Natural killer cell (primary cell): ENCODE measurements at places on chromosomes 11 and 22.

GRCh38 chr11:99020352-99021225 lies at the start of gene CNTN5:
TSS of gene CNTN5 (plus strand) at chr11:99020949.
- H3K27ac ChIP-seq = no peak within 1 kb of the TSS
- H3K27me3 ChIP-seq = peaks cover 4% of the 10 kb centered on the region
- H3K4me3 ChIP-seq = no peak within 1 kb of the TSS
- H3K36me3 ChIP-seq = no peaks in the 10 kb centered on the region

GRCh38 chr11:77053217-77054015 lies 13.4 kb upstream of the CAPN5 start:
- no peaks in the 10 kb centered on the region for H3K27me3 ChIP-seq
- no peak for DNase-seq
- no peak overlapping the region for H3K27ac ChIP-seq
- H3K4me3 ChIP-seq = no peak overlapping the region
- H3K36me3 ChIP-seq = no peaks in the 10 kb centered on the region

DNA sequence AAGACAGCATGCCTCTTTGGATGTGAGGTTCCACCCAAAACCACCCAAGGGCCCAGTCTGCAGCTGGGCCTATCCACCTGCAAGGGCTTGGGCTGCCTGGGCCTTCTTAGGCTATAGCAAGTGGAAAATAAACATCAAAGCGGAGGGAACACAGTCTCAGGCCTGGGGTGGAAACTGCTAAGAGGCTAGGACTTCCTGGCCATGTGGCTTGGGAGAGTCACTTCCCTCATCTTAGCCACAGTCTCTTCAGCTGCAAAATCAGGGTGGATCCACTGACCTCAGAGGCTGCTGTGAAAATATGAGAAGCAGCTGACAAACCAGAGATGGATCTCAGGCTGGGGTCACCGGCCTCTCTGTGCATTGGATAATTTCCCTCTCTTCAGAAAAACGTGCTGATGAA lies 30.6 kb upstream of the TFIP11 start:
- no peaks in the 10 kb centered on the region for H3K27me3 ChIP-seq
- peak; percentile 28 for DNase-seq
- H3K4me3 ChIP-seq = no peak overlapping the region
- peaks cover 53% of the 10 kb centered on the region for H3K36me3 ChIP-seq

DNA sequence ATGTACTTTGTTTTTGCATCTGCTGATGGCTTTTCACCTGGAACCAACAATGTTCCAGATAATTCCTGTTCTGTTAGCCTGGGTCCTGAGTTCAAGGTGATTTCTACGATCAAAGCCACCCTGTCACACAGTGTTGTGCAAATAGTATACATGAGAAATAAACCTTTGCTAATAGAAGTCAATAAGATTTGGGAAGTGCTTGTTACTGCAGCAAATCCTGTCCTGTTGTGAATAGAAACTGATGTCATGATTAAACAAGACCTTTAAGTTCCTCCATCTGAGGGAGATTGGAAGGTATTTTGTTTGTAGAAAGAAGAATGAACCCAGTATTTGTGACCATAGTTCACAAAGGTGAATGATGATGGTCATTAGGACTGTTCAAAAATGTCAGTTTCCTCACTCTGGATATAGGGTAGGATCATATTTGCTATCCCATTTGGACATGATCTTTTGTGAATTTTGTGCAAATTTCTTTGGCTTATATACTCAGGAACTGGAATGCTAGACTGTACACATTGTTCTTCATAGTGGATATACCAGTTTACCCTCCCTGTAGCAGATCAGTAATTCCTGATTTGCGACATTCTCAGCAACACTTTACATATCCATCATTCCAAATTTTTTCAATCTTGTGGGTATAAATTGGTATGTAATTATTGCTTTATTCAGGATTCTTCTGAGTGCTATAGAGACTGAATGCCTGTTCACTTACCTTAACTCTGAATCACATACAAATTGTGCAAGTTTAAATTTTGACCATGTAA lies 428.5 kb downstream of the METTL15 start:
- H3K4me3 ChIP-seq = no peak overlapping the region
- H3K36me3 ChIP-seq = no peaks in the 10 kb centered on the region
- H3K4me1 ChIP-seq = no peaks in the 10 kb centered on the region
- H3K27me3 ChIP-seq = no peaks in the 10 kb centered on the region
- H3K27ac ChIP-seq = no peak overlapping the region

DNA sequence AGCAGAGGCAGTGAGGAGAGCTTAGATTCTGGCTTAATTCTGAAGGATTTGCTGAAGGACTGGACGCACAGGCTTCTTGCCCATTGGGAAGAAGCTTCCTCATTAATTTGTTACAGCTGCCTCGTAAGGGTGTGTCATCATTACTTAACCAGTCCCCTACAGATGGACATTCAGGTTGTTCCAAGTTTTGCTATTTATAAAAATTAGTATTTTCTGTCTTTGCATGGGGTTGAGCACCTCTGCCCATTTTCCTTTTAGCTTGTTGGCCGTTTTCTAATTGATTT lies 38.1 kb downstream of the CAPN1 start:
- no peaks in the 10 kb centered on the region for H3K27me3 ChIP-seq
- no peak overlapping the region for H3K27ac ChIP-seq
- H3K4me1 ChIP-seq = peaks cover 14% of the 10 kb centered on the region
- H3K36me3 ChIP-seq = no peaks in the 10 kb centered on the region

DNA sequence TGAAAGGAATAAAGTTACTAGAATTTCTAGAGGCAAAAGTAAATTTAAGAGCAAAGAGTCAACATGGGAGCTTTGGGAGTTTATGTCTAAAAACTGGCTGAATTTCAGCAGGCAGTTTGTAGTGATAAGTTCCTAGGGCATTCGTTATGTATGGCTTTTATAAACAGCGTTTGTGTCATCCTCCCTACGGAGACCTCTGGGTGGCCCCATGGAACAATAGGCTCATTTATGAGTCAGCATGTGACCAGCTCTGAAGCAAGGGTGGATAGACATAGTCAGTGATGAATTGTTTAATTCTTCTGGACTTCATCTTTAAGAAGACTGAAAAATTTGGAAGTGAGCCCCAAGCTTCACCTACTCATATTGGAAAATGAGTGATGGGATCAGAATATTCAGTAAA lies 37.1 kb downstream of the SVIP start:
- H3K27ac ChIP-seq = no peak overlapping the region
- no peak overlapping the region for H3K4me3 ChIP-seq
- no peaks in the 10 kb centered on the region for H3K4me1 ChIP-seq
- no peak for DNase-seq
- H3K36me3 ChIP-seq = no peaks in the 10 kb centered on the region
- no peaks in the 10 kb centered on the region for H3K27me3 ChIP-seq

GRCh38 chr22:31626427-31627150 lies 35.4 kb downstream of the PISD start:
- H3K27ac ChIP-seq = no peak overlapping the region
- DNase-seq = no peak
- no peaks in the 10 kb centered on the region for H3K27me3 ChIP-seq
- H3K36me3 ChIP-seq = peaks cover 8% of the 10 kb centered on the region

DNA sequence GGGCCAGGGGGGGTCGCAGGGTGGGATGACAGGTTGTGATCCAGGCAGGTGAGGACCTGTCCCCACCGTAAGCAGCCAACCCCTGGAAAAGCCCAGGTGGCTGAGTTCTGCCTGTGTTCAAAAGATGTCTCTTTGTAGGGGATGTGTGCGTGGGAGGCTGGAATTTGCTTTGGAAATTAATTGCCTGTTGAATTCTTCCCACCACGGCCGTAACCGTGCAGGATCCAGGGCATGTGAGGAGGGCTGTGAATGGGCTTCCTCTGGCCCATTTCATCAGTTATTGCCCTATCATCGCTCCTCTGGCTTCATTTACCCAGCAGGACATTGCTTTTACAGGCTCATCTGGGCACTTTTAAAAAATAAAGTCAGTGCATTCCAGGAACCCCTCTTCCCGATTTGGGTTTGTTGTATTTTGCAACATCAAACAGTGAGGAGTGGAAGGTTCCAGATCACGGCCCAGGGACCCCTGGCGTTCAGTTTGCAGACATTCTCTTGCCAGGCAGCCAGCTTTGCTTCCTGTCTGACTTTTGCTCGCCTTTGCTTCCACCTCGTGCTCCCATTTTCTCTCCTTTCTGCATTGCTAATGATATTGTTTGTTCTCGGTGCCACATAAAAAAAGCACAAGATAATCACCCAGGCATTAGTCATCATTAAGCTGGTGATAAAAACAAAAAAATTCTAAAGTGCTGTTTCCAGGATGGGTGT lies 1306.6 kb downstream of the BRD1 start:
- H3K27ac ChIP-seq = no peak overlapping the region
- H3K4me3 ChIP-seq = no peak overlapping the region
- H3K4me1 ChIP-seq = no peaks in the 10 kb centered on the region
- no peak for DNase-seq
- H3K27me3 ChIP-seq = no peaks in the 10 kb centered on the region

GRCh38 chr11:6844356-6844755 lies 1.1 kb upstream of the OR10A5 start:
- H3K36me3 ChIP-seq = no peaks in the 10 kb centered on the region
- no peak overlapping the region for H3K27ac ChIP-seq
- peaks cover 3% of the 10 kb centered on the region for H3K27me3 ChIP-seq
- no peak overlapping the region for H3K4me3 ChIP-seq
- no peak for DNase-seq

GRCh38 chr22:46902436-46902835 lies 140.0 kb downstream of the TBC1D22A start:
- H3K36me3 ChIP-seq = peaks cover 9% of the 10 kb centered on the region
- no peaks in the 10 kb centered on the region for H3K27me3 ChIP-seq
- no peak overlapping the region for H3K4me3 ChIP-seq
- DNase-seq = no peak

DNA sequence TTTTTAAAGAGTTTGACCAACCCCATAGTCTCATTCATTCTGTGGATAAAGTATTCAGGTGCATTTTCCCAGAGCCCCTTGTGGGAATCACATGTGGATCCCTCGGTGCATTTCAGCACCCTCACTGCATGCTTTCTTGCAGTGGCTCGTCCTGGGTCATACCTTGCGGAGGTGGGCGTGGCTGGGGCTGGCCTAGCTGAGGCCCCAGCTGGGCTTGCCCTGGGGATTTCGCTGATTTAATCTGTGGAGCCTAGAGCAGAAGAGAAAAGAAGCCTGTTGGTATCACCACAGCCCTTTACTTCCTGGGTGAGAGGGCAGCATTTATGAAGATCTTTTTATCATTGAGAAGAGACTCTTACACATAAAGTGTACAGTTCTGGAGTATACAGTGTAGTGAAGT lies 53.1 kb downstream of the FBXO7 start:
- no peak for DNase-seq
- H3K27me3 ChIP-seq = no peaks in the 10 kb centered on the region
- no peaks in the 10 kb centered on the region for H3K36me3 ChIP-seq
- H3K4me3 ChIP-seq = no peak overlapping the region
- no peaks in the 10 kb centered on the region for H3K4me1 ChIP-seq

- no peaks in the 10 kb centered on the region for H3K36me3 ChIP-seq
- no peak overlapping the region for H3K27ac ChIP-seq
- H3K4me1 ChIP-seq = peaks cover 11% of the 10 kb centered on the region
- H3K4me3 ChIP-seq = no peak overlapping the region
- H3K27me3 ChIP-seq = no peaks in the 10 kb centered on the region
Observed at GRCh38 chr11:46212720-46213119, 64.7 kb upstream of the CREB3L1 start.

GRCh38 chr11:2300936-2301630 lies 635 bp downstream of the C11orf21 start:
- peak; percentile 54 for DNase-seq
- peaks cover 94% of the 10 kb centered on the region for H3K4me1 ChIP-seq
- H3K36me3 ChIP-seq = peaks cover 45% of the 10 kb centered on the region
- peak overlapping the region; percentile 84 for H3K4me3 ChIP-seq
- peak overlapping the region; percentile 83 for H3K27ac ChIP-seq

GRCh38 chr11:122199661-122200060 lies 83.6 kb upstream of the BLID start:
- H3K27ac ChIP-seq = no peak overlapping the region
- peaks cover 3% of the 10 kb centered on the region for H3K27me3 ChIP-seq
- no peaks in the 10 kb centered on the region for H3K4me1 ChIP-seq
- no peak for DNase-seq
- no peaks in the 10 kb centered on the region for H3K36me3 ChIP-seq

- no peaks in the 10 kb centered on the region for H3K36me3 ChIP-seq
- H3K4me3 ChIP-seq = no peak overlapping the region
- H3K27ac ChIP-seq = no peak overlapping the region
Observed at GRCh38 chr11:77139201-77139600, 11.2 kb downstream of the MYO7A start.

DNA sequence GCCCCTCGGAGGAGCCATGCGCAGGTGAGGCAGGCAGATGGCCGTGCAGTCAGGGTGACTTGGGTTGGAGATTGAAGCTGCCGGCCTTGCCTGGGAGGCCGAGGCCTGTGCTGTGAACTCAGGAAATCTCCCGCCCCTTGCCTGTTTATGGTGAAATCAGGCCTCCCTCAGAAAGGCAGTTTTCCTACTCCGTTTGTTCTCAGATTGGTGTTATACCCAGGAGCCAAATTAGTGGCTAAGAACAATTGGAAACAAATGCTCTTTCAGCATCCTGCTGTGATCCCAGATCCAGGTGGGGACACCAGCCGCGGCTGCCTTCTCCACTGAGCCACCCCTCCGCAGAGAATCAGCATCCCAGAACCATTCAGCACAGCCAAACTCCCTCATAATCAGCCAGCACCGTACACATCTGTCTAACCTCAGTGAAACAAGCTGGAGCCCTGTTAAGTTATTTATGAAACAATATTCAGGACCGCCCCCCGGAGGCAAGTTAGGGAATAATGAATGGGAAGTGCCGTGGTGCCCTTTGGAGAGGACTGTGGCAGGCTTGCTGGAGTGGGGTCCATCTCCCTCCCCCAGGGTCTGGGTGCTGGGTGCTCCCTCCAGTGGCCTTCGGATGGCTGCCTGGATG lies 60.0 kb downstream of the PKNOX2 start:
- H3K4me1 ChIP-seq = no peaks in the 10 kb centered on the region
- H3K4me3 ChIP-seq = no peak overlapping the region
- no peak for DNase-seq

- peak overlapping the region; percentile 68 for H3K4me3 ChIP-seq
- peak; percentile 96 for DNase-seq
- peaks cover 54% of the 10 kb centered on the region for H3K4me1 ChIP-seq
- no peaks in the 10 kb centered on the region for H3K36me3 ChIP-seq
- peak overlapping the region; percentile 88 for H3K27ac ChIP-seq
- peaks cover 19% of the 10 kb centered on the region for H3K27me3 ChIP-seq
Observed at GRCh38 chr11:64304316-64305072, 830 bp upstream of the ESRRA start.

- peak overlapping the region; percentile 98 for H3K27ac ChIP-seq
- H3K36me3 ChIP-seq = peaks cover 13% of the 10 kb centered on the region
- H3K27me3 ChIP-seq = no peaks in the 10 kb centered on the region
- peak; percentile 100 for DNase-seq
- H3K4me3 ChIP-seq = peak overlapping the region; percentile 79
- peaks cover 69% of the 10 kb centered on the region for H3K4me1 ChIP-seq
Observed at GRCh38 chr11:64241491-64242374, 838 bp downstream of the FKBP2 start.

DNA sequence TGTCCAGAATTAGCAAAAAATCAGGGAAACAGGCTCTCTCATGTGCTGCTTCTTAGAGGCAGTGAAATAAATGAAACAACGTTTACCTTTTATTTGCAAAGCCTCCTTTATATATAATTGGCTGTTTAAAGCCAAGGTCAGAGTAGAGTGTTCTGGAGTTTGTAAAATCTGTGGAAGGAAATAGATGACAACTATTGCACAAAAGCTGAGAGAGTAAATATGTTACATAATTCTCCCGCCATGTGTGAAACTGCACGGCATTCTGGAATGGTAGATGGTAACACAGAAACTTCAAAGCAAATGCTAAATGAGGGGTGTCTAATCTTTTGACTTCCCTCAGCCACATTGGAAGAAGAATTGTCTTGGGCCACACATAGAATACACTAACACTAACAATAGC lies 51.5 kb upstream of the FGF3 start:
- no peak overlapping the region for H3K27ac ChIP-seq
- H3K36me3 ChIP-seq = no peaks in the 10 kb centered on the region
- H3K27me3 ChIP-seq = peaks cover 2% of the 10 kb centered on the region
- DNase-seq = no peak
- no peak overlapping the region for H3K4me3 ChIP-seq
- no peaks in the 10 kb centered on the region for H3K4me1 ChIP-seq
